COLO829 (cell line): ENCODE measurements at places on chromosomes 12 and 14.

DNA sequence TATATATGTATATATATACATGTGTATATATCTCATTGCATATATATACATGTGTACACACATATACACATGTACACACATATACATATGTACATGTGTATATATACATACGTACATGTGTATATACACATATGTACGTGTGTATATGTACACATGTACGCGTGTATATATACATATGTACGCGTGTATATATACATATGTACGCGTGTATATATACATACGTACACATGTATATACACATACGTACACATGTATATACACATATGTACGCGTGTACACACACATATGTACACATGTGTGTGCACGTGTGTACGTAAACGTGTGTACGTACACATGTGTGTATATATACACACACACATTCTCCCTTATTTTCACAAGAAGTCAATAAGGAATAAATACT lies 141.6 kb upstream of the TMCC3 start:
- no peak for DNase-seq

GRCh38 chr12:42757624-42758119 lies 168.1 kb upstream of the PRICKLE1 start:
- DNase-seq: no peak

GRCh38 chr12:64931321-64931720 lies 106.9 kb downstream of the TBC1D30 start:
- no peak for DNase-seq

- DNase-seq: peak; percentile 3
Measured at GRCh38 chr12:108063192-108063591, 65.9 kb upstream of the WSCD2 start.

DNA sequence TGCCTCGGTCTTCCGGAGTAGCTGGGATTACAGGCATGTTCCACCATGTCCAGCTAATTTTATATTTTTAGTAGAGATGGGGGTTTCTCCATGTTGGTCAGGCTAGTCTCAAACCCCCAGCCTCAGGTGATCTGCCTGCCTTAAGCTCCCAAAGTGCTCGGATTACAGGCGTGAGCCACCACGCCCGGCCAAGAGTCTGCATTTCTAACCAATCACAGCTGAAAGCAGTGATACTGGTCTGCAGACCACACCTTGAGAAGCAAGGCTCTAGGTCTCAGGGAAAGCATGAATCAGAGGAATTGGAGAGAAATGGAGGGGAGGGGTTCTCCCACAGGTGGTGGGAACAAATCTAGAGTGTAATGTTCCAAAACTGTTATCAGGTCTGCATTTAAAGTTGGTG lies 55.2 kb upstream of the TMEM263 start:
- no peak for DNase-seq
